Thoracic aorta (tissue), 2 donors: ENCODE measurements at places on chromosomes 7 and 10. TPM values are rescaled to one million over a fixed set of nuclear protein-coding genes. Genes with fewer than 3 reads are reported as not detected.

GRCh38 chr7:52247518-52247917 is 787.9 kb upstream of the POM121L12 start:
- DNase-seq, result no peak

DNA sequence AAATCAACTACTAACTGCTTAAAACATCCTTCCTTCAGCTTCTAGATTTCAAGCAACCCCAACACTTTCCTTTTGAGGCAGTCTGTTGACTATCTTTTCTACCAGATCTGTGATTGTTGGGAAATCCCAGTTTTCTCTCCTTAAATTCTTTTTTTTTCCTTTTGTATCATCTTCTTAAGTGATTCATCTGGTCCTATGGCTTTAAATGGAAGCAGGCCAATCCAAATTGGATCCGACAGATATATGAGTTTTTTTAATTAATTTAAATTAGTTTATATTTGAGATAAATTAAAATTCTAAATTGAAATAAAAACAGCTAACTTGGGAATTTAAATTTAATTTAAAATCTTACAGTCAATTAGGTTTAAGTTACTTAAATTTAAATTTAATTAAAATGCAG is 151.2 kb upstream of the PCLO start:
- DNase-seq, result no peak

GRCh38 chr10:86247588-86247987 is 119.0 kb downstream of the GRID1 start:
- DNase-seq, result no peak

GRCh38 chr10:49187950-49188761 is at the start of gene TMEM273:
Gene TMEM273, minus strand, starts transcription at chr10:49188391. Its CDS starts 55 bp downstream, at chr10:49188336.
- DNase-seq, result no peak

DNA sequence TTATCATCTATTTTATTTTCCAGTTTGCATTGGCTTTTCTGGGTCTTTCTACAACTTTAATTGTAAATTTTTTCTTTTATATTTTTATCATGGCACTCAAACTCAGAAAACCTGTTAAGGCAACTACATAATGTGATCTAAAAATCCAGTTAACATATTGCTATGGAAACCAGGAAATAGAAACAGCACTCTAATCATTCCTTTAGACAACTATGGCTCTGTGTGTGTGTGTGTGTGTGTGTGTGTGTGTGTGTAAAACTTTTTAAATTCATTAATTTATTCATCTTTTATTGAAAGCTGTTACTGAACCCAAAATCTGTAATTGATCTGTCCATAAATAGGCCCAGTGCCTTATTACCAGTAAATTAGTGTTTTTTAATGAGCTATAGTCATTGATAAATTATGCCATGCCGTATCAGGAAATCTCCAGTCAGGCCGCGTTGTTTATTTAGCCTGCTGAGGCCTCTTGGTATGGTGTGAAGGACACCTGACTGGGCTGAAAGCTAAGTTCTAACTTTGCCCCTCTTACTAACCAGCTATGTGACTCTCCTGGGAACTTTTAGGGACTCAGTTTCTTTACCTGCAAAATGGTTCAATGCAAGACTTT is 1.5 kb upstream of the MET start:
- DNase-seq, result no peak

GRCh38 chr7:66187905-66188304 is 17.2 kb upstream of the TPST1 start:
- DNase-seq, result no peak

Gene OR6V1
- not detected for total RNA-seq

Gene CLEC2L
- not detected for total RNA-seq

Gene SLC13A4
- 2.1 TPM for total RNA-seq
